Stimulated activated CD4-positive, alpha-beta T cell treated with anti-CD3 and anti-CD28 coated beads, Interleukin-2, amount 100 ng/mL, for 48 hours (primary cell): ENCODE measurements at places on chromosomes 5 and 9.
A peak's percentile ranks its signal among the peaks of the same experiment; 100 is the strongest.

DNA sequence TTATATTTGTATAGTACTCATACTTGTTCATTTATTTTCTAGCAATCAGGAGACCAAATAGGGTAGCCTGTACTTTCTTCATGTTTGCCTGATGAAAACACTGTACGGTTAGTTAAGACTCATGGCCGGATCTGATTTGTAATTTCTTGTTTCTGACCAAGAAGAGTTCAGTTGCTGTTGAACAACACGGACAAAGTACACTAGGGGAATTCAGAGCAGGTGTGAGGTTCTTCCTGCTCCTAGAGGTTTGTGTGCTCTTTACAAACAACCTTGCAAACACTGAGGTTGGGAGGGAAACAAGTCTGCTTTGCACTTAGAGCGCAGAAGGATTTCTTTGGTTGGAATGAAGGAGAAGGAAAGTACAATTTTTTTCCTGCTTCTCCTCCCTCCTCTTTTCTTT, 69.7 kb downstream of the TRIO start:
- no peak for DNase-seq

DNA sequence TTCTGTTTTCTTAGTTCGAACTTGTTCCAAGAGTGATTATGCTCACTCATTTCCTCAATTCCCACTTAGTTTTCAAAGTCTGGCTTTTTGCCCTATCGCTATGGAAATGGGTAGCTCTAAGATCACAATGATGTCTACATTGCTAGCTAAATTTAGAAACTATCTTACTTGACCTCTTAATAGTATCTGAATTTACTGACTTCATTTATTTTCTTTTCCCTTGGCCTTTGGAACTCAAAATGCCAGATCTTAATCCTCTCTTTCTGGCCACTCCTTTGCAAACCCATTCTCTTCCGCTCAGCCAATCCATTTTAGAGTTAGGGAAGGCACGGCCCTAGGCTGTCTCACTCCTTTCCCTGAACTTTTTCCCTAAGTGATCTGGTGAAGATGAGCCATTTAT, 137.0 kb downstream of the FER start:
- no peak for DNase-seq

DNA sequence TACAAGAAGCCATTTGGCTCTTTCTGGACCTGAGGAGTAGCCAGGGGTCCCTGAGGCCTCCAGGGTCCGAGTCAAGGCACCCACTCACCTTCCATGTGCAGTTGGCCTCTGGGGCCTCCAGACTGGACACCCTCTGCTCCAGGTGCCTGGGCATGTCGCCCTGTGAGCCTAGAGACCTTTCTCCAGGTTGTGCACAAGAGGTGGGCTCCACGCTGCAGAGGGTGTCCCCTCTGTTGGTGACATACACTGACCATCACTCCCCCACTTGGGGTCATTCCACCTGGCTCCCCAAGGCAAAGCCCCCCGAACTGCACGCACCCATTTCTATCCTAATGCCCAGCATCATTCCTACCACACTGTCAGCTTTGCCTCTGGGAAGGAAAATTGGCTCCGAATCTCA, 48.8 kb downstream of the RASGEF1C start:
- no peak for DNase-seq

DNA sequence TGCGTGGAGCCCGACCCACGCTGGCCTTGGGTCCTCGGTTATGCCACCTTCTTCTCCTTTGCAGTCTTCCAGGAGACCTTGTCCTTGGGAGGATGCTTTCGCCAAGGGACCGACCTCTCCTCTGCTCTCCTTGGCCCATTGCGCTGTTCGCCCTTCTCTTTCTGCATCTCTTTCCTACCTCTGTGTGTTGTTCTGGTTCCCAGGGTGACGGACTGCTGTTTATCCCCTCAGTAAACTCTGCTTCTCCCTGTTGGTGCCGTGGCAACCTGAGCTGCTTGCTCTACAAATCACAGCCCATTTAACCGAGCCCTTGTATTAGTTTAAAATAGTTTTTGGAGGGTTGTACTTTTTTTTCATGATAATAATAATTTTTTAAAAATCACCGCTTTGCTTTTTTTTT, 97.9 kb downstream of the DAPK1 start:
- DNase-seq, result no peak

DNA sequence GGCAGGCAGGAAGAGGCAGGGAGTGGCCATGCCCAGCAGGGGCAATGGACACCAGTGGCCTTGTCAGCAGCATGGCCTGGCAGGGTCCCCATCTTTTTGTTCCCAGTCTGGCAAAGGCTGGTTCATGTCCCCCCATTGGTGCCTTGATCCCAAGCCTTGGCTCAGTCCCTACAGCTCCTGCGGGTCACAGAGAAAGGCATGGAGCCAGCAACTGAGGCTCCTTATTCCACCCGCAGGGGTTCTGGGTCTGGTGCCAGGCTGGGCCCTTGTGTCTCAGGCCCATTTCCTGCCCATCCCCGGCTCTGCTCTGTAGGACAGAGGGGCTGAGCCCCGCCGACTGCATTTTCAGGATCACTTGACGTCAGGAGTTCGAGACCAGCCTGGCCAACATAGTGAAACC, 14.0 kb downstream of the TRIM14 start:
- DNase-seq, result no peak

GRCh38 chr5:146447734-146448380, 724 bp downstream of the TCERG1 start:
- DNase-seq, result peak; percentile 37

GRCh38 chr9:16286160-16286559, 584.3 kb downstream of the BNC2 start:
- no peak for DNase-seq

DNA sequence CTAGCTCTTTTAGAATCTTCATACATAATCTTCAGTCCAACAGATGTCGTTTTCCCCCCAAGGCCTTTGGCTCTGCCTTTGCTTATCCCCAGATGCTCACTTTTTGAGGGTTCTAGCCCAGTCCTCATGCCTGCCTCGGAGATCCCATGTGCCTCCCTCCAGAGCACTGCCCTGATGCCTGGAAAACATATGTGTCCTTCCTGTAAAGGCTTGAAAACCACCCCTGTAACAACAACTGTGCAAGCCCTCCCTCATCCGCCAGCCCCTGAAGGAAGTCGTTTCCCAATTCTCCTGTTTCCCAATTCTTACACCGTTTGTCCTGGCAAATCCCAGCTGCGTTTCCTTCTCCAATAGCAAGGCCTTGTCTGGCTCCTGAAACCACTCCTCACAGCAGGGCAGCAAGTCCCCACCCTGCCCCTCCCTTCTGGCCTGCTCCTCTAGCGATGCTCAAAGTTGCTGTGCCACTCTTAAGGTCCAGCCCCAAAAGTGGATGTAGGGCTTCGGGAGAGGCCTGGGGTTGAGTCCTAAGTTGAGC, 52.2 kb downstream of the SLC36A1 start:
- DNase-seq, result no peak

GRCh38 chr9:33818847-33819500, 2.0 kb downstream of the UBE2R2 start:
- DNase-seq, result no peak

DNA sequence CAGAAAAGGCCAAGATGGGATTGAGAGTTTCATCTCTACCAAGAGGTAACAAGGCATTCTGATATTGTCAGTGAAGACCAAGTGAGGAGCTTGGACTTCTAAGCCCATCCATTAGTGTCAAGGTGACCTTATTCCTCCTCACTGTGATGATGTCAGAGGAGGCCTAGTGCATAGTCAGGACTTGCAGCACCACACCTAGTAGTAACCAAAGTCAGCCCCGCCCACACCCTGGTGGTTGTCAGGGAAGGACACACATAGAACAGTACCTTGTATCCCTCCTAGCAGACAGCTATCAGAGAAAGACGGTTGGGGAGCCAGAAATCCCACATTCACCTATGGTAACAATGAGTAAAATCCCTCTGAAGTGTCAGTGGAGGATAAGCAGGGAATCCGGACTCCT, 111.7 kb downstream of the AP3B1 start:
- DNase-seq, result peak; percentile 1

GRCh38 chr9:6301858-6302257, 26.3 kb upstream of the TPD52L3 start:
- no peak for DNase-seq

GRCh38 chr9:9612270-9612669, 1000.5 kb downstream of the PTPRD start:
- no peak for DNase-seq

DNA sequence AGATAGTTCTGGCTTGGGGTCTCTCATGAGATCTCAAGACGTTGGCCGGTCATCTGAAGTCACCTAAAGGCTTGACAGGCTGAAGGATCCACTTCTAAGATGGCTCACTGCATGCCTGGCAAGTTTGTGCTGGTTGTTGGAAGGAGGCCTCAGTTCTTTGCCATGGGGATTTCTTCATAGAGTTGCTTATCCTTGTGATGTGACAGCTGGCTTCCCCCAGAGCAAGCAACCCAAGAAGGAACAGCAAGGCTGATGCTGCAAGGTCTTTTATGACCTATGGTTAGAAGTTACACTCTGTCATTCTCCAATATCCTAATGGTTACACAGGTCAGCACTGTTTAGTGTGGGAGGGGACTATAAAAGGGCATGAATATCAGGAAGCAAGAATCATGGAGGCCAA, 20.7 kb upstream of the GRPEL2 start:
- DNase-seq, result no peak

GRCh38 chr9:31736581-31737179, 647.8 kb upstream of the ACO1 start:
- no peak for DNase-seq

DNA sequence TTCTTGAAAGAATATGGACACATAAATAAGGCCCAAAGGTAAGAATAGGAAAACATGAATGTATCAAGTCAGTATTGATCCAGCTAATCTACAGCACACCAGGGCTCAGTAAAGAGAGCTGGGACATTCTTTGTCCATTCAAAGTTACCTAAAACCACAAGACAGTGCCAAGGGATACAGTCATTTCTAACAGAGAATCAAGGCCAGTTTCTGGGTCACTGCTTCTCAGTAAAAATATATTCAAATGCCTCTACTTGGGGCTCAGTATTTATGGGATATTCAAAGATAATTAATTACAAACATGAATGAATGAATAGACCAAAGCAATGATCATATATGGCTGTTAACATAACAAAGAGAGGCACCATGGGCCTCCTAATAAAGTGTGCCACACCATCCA, 34.9 kb downstream of the MTMR12 start:
- DNase-seq, result no peak

DNA sequence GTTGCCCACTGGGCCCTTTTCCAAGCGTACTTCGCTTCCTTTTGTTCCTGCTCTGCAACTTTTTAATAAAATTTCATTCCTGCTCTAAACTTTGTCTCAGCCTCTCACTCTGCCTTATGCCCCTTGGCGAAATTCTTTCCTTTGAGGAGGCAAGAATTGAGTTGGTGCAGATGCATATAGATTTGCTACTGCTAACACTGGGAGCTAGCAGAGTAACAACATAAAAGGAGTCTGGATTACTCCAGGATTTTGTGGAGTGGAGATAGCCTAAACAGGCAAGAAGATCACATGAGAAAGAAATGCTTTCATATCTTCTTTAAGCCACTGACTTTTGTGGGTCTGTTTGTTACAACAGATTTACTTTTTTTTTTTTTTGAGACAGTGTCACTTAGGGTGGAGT, 12.9 kb upstream of the RFESD start:
- no peak for DNase-seq

DNA sequence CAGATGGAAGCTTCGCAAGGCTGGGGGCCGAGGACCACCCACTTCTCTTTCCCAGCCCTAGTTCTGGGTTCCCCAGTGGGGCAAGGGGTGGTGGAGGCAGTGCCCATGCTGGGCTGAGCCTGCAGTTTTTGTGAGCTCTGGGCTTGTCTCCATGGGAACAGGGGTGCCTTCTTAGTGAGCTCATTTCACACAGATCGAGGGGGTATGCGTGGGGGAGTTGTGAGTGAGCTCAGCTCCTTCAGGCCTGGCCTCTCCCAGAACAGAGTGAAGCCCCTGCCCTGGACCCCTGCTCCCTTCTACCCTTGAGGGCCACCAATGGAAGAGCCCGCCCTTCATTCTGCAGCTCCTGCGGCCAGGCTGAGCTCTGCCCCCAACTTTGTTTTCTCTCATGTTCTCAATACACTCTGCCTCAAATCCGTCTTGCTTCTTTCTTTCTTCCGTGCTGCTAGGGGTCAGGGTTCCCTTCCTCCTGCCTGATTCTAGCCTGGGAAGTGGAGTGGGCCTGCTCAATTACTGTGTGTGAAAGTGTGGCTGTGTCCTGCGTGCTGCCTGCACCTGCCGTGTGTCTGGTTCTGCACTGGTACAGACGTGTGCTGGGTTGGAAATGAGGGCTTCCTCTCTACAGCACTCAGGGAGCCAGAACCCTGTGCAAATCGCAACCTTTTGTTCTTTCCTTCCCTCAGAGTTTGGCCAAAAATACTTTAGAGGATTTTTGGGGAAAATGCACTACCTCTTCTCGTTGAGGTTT, 9.0 kb upstream of the MYOZ3 start:
- DNase-seq, result no peak

- no peak for DNase-seq
Observed at GRCh38 chr5:147578228-147579024, 68.6 kb upstream of the DPYSL3 start.

GRCh38 chr9:21030389-21031035, 928 bp downstream of the HACD4 start:
- DNase-seq, result no peak

GRCh38 chr5:143775258-143775657, 36.7 kb upstream of the HMHB1 start:
- DNase-seq, result no peak

GRCh38 chr9:93081931-93082330, 14.1 kb upstream of the CARD19 start:
- no peak for DNase-seq

DNA sequence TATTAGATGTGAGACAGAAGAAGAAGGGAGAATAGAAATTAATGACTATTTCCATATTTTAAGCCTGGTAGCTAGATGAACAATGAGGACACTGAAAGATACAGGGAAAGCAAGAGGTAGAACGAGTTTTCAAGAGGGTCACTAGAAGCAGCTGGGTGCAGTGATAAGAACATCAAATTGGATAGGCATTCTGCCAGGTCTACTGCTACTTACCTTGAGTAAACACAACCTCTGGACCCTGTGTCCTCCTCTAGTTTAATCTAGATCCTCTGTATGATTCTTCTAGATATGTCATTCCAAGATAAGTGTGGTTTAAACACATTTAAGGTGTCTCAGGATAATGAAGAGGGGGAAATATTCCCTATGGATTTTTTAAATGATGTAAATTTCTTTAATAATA, 31.2 kb downstream of the OTP start:
- DNase-seq, result no peak

DNA sequence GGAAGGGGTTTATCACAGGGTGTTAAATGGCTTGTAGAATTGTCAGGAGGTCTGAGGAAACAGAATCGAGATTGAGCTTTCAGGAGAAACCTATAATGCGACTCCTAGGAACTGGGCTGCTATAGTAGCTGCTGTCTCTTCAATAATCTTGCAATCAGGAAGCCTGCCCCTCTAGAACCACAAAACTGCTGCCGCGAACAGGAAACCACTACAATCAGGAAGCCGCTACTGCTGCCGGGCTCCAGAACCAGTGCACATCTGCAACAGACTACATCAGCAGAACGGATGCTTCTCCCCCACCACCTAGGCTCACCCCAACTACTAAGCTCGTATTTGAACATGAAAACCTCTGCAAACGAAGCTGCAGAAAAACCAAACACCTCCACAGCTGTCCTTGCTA, 31.6 kb downstream of the TNFSF8 start:
- no peak for DNase-seq
